ENCODE measurements at places on chromosomes 16 and 17. TPM values are rescaled to one million over a fixed set of nuclear protein-coding genes. Genes with fewer than 3 reads are reported as not detected.

DNA sequence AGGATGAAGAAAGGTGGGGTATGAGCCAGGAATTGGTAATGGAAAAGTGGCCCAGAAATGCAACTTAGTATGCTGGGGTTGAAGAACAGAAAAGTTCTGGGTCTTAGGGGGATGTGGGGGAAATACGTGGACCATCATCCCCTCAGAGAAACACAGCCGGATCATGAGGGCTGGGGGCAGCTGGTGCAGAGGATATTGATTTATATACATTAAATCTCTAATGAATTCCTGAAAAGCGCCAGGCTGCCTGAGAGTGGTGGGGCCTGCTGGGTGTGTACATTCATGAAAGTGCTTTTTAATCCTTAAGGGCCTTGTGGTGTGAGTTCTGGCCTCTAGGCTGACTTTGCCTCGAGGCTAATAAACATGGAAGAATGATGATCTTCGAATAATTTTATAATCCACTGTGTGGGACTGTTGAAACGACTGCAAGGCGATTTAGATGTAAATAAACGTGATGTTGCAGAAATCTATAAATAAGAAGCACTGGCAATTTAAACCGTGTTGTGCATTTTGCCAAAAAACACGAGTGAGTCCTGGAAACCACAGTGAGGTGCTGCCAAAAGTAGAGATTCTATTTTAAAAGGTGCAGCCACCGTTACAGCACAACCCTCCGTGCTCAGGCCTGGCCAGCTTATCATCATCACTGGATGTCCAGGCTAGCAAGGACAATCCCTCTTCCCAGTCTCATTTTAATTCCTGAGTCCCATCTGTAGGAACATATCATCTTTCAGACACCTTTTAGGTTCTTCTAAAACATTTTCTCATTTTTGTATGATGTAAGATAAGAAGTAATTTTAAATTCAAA, 32.1 kb downstream of the PRKAR1A start:
- DNase-seq = no peak

The ASGR1 gene
- 0.55 TPM for total RNA-seq

DNA sequence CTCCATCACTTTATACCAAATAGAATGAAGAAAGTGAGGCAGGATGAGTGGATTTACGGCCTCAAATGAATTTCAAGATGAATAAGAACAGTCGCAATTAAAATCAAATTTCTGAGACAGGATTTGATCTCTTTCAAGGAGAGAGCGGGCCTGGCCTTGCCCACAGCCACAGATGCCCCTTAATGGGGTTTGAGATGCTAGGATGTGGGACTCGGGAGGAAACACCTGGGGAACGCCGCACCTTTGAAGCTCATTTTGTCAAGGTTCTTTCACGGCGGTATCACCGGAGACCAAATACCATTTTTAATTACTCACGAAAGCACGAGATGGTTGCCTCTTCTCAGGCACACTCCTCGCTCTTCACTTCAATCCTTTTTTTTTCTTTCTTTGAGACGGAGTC, 178.1 kb upstream of the SDK2 start:
- peak; percentile 17 for DNase-seq

The LYRM9 gene
- total RNA-seq = 27.1 TPM

DNA sequence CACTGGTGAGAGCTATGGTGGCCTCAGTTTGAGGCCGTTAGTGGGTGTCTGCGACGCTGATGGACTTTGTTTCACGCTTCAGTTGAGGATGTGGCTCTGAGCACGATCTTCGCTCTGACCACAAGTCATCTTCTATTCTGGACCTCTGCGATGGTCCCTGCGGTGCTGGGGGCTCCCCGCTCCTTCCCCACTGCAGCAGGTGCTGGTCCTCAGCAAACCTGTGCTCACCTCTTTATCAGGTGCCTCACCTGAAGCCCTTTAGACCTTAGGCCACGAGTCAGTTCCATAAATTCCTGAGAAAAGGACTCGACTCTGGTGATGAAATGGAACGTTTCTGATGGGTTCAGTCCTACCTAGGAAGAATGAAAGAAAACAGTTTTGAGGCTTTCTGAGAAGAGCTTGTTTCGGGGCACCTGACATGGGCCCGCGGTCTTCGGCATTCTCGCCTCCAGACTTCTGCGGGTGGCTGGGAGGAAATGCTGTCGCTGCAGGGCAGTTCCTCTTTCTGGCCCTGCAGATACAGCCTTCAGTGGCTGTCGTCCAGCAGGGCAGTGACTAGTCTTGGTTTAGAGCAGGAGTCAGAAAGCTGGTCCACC, 4.7 kb downstream of the KCTD5 start:
- peak; percentile 73 for DNase-seq

DNA sequence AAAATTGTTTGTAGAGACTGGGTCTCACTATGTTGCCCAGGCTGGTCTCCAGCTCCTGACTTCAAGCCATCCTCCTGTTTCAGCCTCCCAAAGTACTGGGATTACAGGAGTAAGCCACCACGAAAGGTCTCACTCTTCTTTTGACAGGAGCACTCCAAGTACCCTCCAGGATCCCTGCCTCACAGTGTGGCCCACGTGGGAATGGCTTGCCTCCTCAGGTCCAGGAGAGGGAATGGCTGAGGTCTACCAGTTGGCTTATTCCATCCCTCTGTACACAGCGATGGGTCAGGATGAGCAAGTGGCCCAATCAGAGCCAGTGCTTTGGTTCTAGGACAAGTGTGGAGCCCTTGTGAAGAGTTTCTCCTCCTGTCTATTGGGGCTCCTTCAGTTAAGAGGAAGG, 73.7 kb upstream of the ZNF423 start:
- peak; percentile 15 for DNase-seq

GRCh38 chr16:85867189-85867588, 31.8 kb upstream of the IRF8 start:
- DNase-seq = no peak

DNA sequence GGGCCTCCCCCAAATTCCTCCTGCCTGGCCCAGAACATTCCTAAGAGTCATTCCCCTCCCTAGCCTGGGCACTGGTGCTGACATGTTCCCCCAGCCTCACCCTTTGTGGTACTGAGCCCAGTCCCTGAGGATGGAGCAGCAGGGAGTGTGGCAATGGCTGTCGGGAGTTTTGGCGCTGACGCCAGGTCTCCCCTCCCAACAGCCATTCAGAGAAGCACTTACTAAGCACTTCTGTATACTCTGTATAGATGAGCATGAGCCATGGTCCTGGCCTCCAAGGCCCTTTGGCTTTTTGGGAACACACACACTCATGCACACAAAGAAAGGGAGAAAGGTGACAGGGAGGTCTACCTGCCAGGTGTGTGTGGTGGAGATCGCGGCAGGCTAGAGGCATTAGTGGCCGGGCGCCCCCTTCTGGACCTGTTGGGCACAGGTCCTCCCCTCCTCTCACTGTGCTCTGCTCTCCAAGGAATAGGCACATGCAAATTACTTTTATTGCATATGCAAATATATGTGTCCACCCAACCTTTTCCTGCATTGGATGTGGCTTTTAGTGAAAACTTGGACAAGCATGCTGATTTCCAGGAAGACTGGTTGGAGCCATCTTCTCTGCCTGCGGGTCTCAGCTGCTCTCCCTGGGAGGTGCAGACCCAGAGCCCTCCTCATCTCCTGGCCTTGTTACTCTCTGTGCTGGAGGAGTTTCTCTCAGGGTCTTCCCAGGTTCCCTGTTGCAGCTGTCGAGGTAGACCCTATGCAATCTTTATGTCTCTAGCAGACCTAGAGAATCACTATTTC, 17.4 kb upstream of the C17orf107 start:
- no peak for DNase-seq

DNA sequence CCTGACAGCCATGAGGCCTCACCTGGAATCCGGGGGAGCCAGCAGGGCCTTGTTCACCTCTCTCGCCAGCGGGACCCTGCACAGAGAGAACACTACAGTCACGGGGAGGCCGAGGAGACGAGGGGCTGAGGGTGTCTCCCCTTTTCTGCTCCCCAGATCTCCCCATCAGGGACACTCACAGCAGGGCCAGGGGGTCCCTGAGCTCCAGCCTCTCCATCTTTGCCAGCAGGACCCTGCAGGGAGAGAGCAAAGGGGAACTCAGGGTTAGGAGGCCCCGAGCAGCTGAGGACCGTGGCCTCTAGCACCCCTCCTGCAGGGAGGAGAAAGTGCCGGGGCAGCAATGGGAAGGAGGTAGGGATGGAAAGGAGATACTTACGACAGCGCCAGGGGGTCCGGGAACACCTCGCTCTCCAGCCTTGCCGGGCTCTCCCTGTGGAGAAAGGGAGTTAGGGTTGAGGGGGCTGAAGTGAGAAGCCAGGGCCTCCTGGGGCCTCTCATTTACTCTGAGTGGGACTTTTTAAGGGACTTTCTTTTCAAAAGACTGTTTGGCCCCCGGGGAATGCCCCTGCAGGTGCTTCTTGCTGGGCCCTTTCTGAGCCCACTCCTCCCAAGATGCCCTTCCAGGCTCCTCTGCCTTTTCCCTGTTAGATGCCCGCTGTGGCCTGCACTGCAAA, 8.7 kb downstream of the COL1A1 start:
- no peak for DNase-seq

The HYDIN gene
- total RNA-seq = 2.8 TPM

DNA sequence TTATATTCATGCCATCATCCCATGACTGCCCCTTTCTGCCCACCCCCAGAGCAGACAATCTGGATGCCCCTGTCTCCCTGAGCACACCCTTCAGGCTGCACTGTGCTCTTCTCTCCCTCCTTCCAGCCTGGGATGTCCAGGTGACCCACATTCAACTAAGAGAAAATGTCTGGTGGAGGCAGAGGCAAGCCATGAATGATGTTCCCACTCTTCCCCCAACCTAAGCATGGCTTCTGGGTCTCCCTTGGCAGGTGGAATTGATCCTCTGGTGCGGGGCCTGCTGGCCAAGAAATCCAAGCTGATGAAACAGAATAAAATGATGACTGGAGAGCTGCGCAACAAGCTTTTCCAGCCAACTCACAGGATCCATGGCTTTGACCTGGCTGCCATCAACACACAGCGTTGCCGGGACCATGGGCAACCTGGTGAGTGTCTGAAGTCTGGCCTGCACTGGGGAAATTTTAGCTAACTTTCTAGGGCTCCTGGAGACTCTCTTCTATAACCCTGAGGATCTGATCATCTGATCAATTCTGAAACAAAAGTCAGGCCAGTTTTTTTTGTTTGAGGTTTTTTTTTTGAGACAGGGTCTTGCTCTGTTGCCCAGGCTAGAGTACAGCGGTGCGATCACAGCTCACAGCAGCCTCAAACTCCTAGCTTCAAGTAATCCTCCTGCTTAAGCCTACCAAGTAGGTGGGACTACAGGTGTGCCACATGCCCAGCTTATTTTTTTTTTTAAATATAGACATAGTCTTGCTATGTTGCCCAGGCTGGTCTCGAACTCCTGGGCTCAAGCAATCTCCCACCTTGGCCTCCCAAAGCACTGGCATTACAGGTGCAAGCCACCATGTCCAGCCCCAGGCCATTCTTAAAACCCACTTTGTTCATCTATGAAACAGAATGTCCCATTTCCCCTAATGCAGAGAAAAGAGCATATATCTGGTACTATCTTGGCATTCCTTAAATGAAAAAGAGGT, 14.5 kb downstream of the MPO start:
- DNase-seq = no peak

DNA sequence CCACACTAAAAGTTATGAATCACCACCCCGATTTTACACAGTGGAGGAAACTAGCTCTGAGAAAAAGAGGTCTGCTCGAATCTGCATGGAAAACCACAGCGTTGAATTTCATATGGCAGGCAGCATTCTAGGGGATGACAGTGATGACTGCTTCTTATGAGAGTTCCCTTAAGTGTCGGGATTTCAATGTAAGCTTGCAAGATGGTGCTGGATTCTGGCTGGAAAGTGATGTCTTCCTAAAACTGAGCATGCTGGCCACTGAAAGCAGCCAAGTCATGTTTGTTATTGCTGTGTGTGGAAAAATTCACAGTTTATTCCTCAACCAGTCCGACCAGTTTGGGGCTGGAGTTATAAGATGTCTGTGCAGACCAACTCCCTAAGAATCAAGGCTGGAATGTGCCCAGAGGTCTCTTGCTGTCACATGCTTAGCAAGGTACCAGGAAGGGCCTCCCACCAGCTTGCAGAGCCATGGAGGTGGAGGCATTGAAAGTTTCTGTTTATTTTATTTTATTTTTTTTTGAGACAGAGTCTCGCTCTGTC, 37.2 kb upstream of the GAN start:
- no peak for DNase-seq

DNA sequence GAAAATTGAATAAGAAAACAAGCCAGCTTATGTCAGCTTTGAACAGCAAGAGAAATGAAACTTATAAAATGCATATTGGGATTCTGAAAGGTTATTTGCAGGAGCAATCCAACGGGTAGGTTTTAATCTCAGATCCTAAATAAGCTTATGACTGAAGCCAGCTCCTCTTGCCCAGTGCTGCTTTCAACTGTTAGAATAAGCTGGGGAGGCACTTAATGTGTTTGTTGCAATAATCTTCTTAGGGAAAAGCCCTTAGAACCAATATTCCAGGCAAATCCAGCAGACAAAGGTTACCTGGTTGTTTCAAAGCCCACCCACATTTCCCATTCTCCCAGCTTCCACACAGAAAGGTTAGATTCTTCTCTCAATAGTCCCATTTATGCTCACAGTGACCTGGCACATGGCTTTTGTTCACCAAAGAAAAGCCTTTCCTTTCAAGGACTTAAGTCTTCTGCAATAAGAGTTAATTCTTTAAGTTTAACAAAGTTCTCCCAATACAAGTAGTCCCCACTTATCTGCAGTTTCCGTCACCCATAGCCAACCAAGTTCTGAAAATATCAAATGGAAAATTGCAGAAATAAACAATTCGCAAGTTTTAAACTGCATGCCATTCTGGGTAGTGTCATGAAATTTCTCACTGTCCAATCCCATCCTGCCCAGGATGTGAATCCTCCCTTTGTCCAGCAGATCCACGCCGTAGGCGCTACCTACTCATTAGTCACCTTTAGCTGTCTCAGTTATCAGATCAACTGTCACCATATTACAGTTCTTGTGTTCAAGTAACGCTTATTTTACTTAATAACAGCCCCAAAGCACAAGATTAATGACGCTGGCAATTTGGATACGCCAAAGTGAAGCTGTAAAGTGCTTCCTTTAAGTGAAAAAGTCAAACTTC, 5.9 kb downstream of the TEX2 start:
- no peak for DNase-seq

DNA sequence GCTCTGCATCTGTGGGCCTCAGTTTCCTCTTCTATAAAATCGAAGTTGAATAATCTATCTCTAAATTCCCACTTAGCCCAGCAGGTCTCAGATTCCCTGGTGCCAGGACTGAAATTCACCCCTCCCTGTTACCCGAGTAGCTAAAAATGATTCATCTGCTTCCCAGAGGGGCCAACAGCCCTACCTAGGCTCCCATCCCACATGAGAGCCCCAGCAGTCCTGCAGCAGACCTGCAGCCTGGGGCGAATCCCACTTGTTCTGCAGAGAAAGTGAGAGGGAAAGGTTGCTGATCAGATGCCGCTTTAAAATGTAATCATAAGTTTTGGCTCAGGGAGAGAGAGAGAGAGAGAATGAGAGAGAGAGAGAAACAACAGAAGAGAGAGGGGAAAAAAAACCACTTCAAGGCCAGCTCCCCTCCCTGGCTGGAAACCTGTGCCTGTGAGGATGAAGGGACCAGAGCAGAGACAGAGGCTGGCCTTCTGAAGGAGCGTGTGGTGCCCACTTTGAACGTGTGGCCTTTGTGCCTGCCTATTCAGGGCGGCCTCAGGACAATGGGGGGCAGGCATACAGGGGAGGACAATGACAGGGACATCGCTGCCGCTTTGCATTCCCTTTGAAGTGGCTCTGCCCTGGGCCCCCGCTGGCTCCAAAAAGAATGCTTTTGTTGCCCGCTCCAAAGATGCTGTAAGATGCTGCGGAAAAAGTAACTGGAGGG, 85.2 kb upstream of the NKD1 start:
- DNase-seq = peak; percentile 26

Data from sigmoid colon (tissue), 7 donors.